ENCODE measurements at places on chromosomes 5 and 9. TPM values are rescaled to one million over a fixed set of nuclear protein-coding genes. Genes with fewer than 3 reads are reported as not detected.

The INSL4 gene
- total RNA-seq: not detected

The FOXD4L4 gene
- 0.10 TPM for total RNA-seq

- H3K36me3 ChIP-seq: no peaks in the 10 kb centered on the region
- H3K4me1 ChIP-seq: no peaks in the 10 kb centered on the region
- H3K27ac ChIP-seq: no peak overlapping the region
- DNase-seq: no peak
- no peak overlapping the region for H3K4me3 ChIP-seq
- no peaks in the 10 kb centered on the region for H3K27me3 ChIP-seq
Observed at GRCh38 chr5:100270023-100270771, 265.0 kb upstream of the FAM174A start.

DNA sequence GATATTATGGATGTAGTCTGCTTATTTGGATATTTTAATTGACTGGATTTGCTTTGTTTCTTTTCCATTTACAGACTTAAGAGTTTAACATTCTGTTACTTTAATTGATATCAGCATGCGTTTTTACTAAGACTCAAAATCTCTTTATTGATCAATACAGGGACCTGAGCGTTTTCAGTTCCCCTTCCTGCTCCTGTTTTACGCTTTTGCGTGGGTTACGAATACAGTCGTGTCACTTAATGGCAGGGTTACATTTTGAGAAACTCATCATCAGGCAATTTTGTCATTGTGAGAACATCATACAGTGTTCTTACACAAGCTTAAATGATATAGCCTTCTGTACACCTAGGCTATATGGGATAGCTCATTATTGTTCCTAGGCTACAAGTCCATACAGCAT lies 65.2 kb downstream of the PBX3 start:
- no peak overlapping the region for H3K4me3 ChIP-seq
- H3K36me3 ChIP-seq: no peaks in the 10 kb centered on the region
- no peak overlapping the region for H3K27ac ChIP-seq
- H3K27me3 ChIP-seq: peaks cover 2% of the 10 kb centered on the region
- DNase-seq: no peak

DNA sequence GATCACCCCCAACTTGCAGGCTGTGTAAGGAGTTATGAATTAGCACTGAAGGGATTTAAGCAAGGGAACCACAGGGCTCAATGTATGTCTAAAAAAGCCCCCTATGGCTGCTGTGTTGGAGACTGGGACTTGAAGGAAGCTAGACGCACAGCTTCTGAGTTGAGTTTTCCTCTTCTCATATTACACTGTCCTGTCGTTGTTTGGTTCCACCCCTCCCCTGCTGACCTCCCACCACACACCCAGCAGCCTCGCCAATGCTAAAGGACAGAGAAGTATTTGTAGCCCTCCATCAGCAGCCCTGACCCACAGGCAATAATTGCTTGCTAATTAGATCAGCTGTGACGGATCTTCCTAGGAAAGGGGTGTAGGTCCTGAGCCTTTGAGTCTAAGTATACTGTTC lies 15.1 kb upstream of the CARTPT start:
- H3K36me3 ChIP-seq: no peaks in the 10 kb centered on the region
- no peak overlapping the region for H3K4me3 ChIP-seq
- no peak for DNase-seq
- H3K4me1 ChIP-seq: no peaks in the 10 kb centered on the region
- no peak overlapping the region for H3K27ac ChIP-seq
